Activated naive CD8-positive, alpha-beta T cell treated with anti-CD3 and anti-CD28 coated beads, Interleukin-2, amount 10 ng/mL, durations not matched to agents 7 days and 5 days (primary cell): ENCODE measurements at places on chromosomes 7 and 10. TPM values are rescaled to one million over a fixed set of nuclear protein-coding genes. Genes with fewer than 3 reads are reported as not detected.

GRCh38 chr10:117339578-117339977 is 35.7 kb downstream of the PDZD8 start:
- DNase-seq: no peak
- H3K36me3 ChIP-seq: peaks cover 36% of the 10 kb centered on the region
- H3K4me1 ChIP-seq: peaks cover 13% of the 10 kb centered on the region
- no peaks in the 10 kb centered on the region for H3K27me3 ChIP-seq

GRCh38 chr7:153496257-153496656 is 555.9 kb upstream of the DPP6 start:
- H3K36me3 ChIP-seq: no peaks in the 10 kb centered on the region
- H3K4me1 ChIP-seq: no peaks in the 10 kb centered on the region
- H3K27ac ChIP-seq: no peak overlapping the region
- DNase-seq: no peak

- no peak overlapping the region for H3K4me3 ChIP-seq
- H3K4me1 ChIP-seq: no peaks in the 10 kb centered on the region
- no peak overlapping the region for H3K27ac ChIP-seq
These were observed 72.6 kb downstream of the GLRX3 start for GRCh38 chr10:130208807-130209206.

GRCh38 chr10:70830164-70830563 is 14.4 kb downstream of the SGPL1 start:
- H3K27me3 ChIP-seq: no peaks in the 10 kb centered on the region
- H3K36me3 ChIP-seq: peaks cover 6% of the 10 kb centered on the region

- H3K4me1 ChIP-seq: no peaks in the 10 kb centered on the region
- H3K4me3 ChIP-seq: no peak overlapping the region
- no peak for DNase-seq
- no peaks in the 10 kb centered on the region for H3K36me3 ChIP-seq
These were observed 19.7 kb upstream of the SIRT1 start for GRCh38 chr10:67864607-67865371.

DNA sequence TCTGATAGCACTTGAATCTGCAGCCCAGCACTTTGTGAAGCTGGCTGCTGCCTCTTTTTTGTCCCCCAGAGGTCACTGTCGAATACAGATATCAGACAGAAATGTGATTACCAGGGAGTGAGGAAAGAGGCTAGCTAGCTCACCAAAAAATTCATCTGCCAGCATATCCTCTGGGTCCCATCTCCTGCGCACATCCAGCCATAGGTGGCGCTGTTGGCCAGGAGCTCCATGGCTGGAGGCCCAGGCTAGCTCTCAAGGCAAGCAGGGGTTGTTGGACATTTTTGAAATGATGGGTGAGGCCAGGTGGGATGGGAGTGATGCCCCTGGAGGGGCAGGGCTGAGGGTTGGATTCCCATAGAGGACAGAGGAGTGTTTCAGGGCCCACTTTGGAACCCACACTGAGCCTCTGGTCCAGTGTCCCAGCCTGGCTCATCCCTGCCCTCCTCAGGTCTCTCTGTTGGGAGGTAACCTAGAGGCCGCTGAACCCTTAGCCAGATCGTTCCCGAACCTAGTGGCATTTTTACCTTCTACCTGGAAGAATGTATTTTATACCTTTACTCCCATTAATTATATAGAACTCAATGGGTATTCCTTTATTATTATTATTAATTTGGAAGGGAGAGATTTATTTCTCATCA is 14.8 kb downstream of the DPCD start:
- peaks cover 3% of the 10 kb centered on the region for H3K36me3 ChIP-seq
- H3K27me3 ChIP-seq: no peaks in the 10 kb centered on the region
- H3K4me3 ChIP-seq: no peak overlapping the region
- DNase-seq: peak; percentile 83

DNA sequence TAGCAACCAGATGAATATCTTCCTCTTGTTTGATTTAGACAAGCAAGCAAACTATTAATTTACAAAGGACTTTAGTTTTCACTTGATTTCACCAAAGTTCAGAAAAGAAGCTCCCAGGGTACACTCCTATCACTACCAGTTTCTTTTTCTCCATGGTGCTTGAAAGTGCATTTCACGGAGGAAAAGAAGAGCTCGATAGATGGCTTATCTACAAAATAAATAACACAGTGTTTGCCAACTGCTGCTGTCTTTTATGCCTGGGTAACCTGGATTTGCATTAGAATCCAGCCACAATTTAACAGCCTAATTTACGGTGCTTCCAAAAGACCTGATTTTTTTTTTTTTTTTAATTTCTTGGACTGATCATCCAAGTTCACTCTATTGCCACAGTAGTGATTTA is 275.7 kb downstream of the GPR37 start:
- no peaks in the 10 kb centered on the region for H3K27me3 ChIP-seq
- no peaks in the 10 kb centered on the region for H3K4me1 ChIP-seq
- no peak overlapping the region for H3K4me3 ChIP-seq
- H3K27ac ChIP-seq: no peak overlapping the region
- H3K36me3 ChIP-seq: no peaks in the 10 kb centered on the region

- H3K4me1 ChIP-seq: peaks cover 3% of the 10 kb centered on the region
- DNase-seq: no peak
- H3K36me3 ChIP-seq: no peaks in the 10 kb centered on the region
- H3K4me3 ChIP-seq: no peak overlapping the region
- H3K27me3 ChIP-seq: no peaks in the 10 kb centered on the region
- no peak overlapping the region for H3K27ac ChIP-seq
These were observed 544.2 kb downstream of the CNTNAP2 start for GRCh38 chr7:146660839-146661238.

- H3K36me3 ChIP-seq: no peaks in the 10 kb centered on the region
- H3K27me3 ChIP-seq: peaks cover 88% of the 10 kb centered on the region
- peak; percentile 67 for DNase-seq
- peak overlapping the region; percentile 87 for H3K4me3 ChIP-seq
These were observed 9.0 kb downstream of the SKIDA1 start for GRCh38 chr10:21516242-21517131.

- no peak overlapping the region for H3K4me3 ChIP-seq
- no peak for DNase-seq
- no peaks in the 10 kb centered on the region for H3K36me3 ChIP-seq
- H3K27ac ChIP-seq: no peak overlapping the region
- no peaks in the 10 kb centered on the region for H3K4me1 ChIP-seq
These were observed 358.8 kb downstream of the SUGCT start for GRCh38 chr7:40493609-40494051.

- peak overlapping the region; percentile 75 for H3K4me3 ChIP-seq
- H3K27me3 ChIP-seq: no peaks in the 10 kb centered on the region
- H3K27ac ChIP-seq: peak overlapping the region; percentile 97
- no peak for DNase-seq
- peaks cover 24% of the 10 kb centered on the region for H3K4me1 ChIP-seq
- no peaks in the 10 kb centered on the region for H3K36me3 ChIP-seq
These were observed 47.2 kb downstream of the PWWP2B start for GRCh38 chr10:132443983-132444876.

The PTPRN2 gene
- total RNA-seq: 4.9 TPM

The DRGX gene
- total RNA-seq: not detected

The FAM24B gene
- 19.1 TPM for total RNA-seq

The ATOH7 gene
- not detected for total RNA-seq

The OR2A5 gene
- total RNA-seq: not detected

The ACSL5 gene
- total RNA-seq: 55.8 TPM

The SFTPA1 gene
- total RNA-seq: not detected

The WDR37 gene
- total RNA-seq: 30.4 TPM

The CNNM1 gene
- total RNA-seq: 0.26 TPM

The GATA3 gene
- total RNA-seq: 49.1 TPM
